AG04449 (cell line): ENCODE measurements at places on chromosomes 7 and 10.

DNA sequence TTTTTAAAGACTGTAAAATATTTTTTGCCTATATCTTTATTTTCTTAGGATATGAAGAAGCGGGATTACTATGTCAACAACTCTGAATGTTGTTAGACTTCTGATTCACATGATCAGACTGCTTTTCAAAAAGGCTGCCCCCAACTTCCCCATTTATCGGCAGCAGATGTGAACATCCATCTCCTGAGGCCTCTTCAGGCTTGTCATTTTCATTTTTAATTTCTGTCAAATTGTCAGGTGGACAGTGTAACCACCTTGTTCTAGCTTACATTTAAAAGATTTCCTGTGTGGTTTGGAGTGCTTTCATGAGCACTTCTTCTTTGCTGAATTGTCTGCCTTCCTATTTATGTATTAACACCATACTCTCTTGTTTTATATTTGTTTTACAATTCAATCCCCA is 78.8 kb upstream of the GSDME start:
- no peak for DNase-seq

GRCh38 chr10:45061982-45062381 is 61.3 kb downstream of the ZNF22 start:
- no peak for DNase-seq

- DNase-seq = peak; percentile 37
These were observed 11.2 kb downstream of the SLC13A4 start for GRCh38 chr7:135716677-135717238.

DNA sequence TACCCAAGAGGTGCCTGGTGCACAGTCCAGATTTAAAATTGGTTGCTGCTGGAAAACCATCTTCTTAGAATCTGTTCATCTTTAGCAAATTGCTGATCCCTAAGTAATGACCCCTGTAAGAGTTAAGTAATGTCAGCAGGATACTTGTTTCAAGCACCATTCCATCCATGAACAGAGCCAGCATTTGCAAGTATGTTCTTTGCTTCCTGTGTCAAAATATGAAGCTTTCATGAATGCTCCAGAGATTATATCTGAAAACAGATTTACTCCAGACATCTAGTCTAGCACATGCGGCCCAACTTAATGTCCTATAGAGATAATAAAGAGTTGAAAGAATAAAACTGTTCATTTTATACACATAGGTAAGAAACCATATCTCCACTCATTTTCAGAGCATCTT is 98.7 kb upstream of the ZNF438 start:
- DNase-seq = no peak

DNA sequence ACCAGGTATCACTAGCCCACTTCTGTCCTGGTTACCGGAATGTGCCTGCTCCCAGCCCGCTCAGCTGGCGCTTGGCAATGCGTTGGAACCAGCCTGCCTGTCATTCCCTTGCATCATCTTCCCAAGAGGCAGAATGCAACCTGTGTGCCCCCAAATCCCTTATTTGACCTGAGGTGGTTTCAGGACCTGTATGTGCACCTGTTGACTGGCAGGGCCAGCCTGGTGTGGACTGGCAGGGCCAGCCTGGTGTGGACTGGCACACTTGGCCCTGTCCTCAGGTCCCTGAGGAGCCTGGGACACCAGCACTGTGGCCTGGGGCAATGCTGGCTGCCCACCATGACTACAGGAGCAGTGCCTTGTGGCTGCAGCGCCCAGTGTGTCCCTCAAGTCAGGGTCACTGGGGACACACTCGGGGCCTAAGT is 38.2 kb downstream of the ZNF467 start:
- DNase-seq = no peak

- no peak for DNase-seq
These were observed 23.1 kb upstream of the ITGA8 start for GRCh38 chr10:15742836-15743235.

DNA sequence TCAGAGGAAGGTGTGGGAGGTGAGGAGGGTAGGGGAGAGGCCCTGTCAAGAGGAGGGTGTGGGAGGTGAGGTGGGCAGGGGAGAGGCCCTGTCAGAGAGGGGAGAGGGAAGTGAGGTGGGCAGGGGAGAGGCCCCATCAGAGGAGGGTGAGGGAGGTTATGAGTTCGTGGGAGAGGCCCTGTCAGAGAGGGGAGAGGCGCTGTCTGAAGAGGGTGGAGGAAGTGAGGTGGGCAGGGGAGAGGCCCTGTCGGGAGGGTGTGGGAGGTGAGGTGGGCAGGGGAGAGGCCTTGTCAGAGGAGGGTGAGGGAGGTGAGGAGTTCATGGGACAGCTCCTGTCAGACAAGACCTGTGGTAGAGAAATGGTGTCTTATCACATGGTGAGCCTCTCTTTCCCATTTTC is 74.4 kb downstream of the INPP5A start:
- DNase-seq = no peak

DNA sequence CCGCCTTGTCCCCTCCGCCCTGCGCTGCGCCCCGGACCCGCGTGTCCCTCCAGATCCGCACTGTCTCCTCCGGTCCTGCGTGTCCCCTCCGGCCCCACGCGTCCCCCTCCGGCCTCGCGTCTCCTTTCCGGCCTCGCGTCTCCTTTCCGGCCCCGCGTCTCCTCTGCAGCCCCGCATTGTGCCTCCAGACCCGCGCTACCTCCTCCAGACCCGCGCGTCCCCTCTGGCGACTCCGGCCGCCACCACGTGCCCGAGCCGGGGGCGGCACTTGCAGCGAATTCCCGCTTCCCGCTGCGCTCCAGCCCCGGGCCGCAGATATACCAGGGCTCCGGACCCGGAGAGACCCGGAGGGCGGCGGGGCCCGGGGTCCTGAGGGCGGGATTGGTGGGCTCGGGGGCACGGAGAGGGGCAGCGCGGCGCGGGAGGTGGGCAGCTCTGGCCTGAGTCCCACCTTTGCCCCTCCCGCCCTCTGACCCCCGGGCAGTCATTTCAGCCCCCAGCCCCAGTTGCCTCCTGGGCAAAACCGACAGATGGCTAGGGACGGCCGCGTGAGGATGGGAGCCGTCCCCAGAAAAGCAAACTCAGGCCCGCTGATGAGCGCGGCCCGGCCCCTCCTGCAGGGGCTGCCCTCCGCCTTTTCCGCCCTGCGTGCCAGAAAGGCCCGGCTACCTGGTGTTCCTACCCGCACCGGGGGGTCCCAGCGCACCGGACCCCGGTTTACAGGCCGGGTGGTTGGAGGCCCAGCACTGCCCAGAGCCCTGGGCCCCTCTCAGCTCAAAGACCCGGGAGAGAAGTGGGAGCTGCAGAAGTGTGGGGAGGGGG is 56.5 kb downstream of the RBM17 start:
- no peak for DNase-seq

DNA sequence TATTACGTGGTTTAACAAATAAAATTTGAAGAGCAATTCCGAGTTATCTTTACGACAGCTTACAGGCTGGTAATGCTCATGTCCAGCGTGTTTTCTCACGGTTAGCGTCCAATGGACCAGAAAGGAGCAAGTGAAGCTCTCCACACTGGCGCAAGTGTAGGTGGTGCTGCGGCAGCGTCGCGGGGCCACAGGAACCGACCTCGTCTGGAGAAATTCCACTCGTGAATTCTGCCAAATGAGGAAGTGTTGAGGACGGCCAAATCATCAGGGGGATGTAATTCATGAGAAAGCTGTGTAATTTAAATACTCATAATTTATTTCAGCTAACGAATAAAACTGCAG is 350 bp upstream of the ZNF37A start:
- no peak for DNase-seq

GRCh38 chr7:47227762-47228177 is 354.1 kb downstream of the TNS3 start:
- DNase-seq = peak; percentile 19

GRCh38 chr7:144403649-144404061 is at the start of gene NOBOX:
NOBOX (minus strand) TSS chr7:144403693.
- DNase-seq = no peak

DNA sequence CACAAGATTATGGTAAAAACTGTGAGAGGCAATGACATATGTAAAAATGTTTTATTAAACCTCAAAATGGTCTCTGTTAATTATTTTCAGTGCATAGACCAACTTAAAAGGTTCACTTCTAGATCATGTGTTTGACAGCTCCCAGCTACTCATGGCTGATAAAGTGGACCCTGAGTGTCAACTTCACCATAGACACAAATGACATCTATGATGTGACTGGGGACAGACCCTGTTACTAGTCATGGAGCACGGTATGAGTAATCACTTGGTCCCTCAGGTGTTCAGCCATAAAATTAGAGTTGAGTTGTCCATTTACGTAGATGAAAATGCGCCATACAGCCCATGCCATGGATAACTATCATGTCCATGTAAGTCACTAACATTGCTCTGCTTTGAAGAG is 199.8 kb downstream of the ZNF365 start:
- DNase-seq = no peak

- DNase-seq = no peak
These were observed 194.7 kb downstream of the BUB3 start for GRCh38 chr10:123348691-123349572.

DNA sequence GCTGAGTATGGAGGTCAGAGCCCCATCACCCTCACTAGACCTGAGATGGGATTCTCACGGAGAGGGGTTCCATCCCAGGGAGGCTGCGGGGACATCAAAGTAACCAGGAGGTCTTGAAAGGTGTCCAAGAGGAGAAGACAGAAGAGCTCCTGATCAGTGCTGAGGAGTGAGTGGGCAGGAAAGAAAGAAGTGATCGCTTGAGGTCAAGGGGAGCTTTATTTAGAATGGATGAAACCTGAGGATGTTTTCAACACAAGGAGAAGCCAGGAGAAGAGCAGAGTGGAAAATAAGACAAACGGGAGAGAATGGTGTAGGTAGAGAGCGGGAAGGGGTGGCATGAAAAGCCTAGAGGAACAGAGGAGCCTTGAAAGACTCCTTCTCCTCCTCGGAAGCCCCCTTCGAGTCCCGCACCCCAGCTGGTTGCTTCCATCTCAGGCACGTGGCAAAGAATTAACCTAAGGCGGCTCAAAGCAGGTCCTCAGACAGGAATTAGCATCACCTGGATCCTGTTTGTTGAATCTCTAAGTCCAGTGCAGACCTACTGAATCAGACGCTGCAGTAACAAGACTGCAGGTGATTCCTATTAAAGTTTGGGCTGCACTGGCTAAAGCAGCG is 5.8 kb downstream of the SVIL start:
- no peak for DNase-seq

- no peak for DNase-seq
These were observed 1.3 kb downstream of the HHEX start for GRCh38 chr10:92690915-92691590.

- DNase-seq = no peak
These were observed 558.4 kb downstream of the SDK1 start for GRCh38 chr7:3859431-3859830.

- no peak for DNase-seq
These were observed 52.0 kb downstream of the GRB10 start for GRCh38 chr7:50730446-50731400.

- DNase-seq = no peak
These were observed 173.2 kb upstream of the TRIM24 start for GRCh38 chr7:138286846-138287245.

- no peak for DNase-seq
These were observed 51.1 kb downstream of the CYP26A1 start for GRCh38 chr10:93124580-93125318.

DNA sequence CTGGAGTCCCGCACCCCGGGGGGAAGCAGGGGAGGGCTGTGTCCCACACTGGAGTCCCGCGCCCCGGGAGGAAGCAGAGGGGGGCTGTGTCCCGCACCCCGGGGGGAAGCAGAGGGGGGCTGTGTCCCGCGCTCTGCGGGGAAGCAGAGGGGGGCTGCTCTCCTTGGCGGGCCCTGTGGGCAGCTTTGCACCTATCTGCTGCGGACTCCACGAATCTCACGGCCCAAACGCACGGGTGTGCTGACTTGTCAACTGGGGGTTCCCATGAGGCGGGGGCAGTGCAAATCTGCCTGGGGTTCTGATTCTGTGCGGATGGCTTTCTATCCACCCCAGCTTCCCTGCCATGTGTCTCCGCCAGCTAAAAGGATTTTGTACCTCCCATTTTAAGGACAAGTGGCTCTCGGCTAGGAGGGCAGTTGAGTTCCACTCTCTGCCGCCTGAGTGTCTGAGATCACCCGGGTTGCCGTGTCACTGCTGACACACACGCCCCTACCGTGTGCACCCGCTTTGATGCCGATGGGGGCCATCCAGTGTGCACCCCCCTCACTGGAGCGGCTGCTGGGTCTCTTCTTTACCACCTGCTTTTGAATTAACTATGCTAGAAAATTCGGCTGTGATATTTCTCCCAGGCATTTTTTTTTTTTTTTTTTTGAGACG is 20.5 kb downstream of the GPER1 start:
- no peak for DNase-seq

- DNase-seq = no peak
These were observed 187.6 kb upstream of the KLF14 start for GRCh38 chr7:130921391-130922180.

DNA sequence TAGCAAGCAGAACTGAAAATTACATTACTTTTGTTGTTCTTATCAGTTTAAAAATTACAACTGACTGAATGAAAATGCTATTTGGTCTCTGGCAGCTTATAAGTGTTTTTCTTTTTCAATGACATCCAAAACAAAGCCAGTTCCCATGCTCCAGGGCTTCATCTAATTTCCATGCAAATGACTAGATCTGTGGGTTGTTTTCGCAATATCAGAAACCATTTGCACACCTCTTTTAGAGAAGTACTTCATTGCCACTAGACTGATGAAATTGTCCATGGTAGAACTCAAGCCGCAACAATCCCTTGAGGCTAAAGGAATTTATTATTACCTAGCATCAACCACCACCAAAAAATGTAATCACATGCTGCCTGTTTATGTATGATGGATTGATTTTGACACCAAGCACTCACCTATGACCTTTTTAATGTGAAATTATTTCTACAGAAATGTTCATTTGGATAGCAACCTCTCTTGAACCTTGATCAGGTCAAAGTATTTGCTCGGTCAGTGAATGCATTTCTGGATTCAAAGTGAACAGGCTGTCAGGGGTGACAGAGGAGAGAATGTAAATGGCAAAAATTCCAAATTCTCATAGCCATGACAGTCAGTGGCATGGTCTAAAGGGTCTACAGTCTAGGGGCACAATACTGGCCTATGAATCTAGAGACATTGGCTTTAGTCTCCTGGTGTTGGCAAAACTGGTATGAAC is 769.3 kb downstream of the SORCS1 start:
- no peak for DNase-seq

DNA sequence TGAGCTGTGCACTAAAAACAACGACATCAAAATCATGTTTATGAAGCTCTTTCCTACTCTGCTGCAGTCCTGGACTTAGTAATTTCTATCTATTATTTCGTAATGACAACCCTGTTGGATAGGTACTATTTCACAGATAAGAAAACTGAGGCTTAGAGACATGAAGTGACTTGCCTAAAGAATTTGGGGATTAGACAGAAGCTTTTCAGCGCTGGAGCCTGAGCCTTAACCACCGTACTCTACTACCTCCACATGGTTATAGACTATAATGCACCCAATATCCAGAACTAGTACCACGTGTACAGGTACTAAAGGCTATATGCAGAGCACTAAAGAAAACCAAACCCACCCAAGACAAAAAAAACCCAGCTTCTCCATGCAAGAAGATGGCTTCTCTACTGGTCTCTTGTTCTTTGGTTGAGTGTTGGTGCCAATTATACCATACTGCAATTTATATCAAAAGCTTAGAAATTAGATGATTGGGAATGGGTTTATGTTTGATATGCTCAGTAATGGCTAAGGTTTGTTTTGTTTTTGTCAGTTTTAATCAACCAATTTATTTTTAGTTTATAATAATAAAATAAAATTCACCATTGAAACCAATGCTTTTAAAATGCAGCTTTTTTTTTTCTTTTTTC is 6.5 kb upstream of the SNX10 start:
- no peak for DNase-seq
